ENCODE measurements at places on chromosomes 7 and 10.

- no peak for DNase-seq
Observed at GRCh38 chr7:135189221-135189662, 18.7 kb upstream of the CYREN start.

DNA sequence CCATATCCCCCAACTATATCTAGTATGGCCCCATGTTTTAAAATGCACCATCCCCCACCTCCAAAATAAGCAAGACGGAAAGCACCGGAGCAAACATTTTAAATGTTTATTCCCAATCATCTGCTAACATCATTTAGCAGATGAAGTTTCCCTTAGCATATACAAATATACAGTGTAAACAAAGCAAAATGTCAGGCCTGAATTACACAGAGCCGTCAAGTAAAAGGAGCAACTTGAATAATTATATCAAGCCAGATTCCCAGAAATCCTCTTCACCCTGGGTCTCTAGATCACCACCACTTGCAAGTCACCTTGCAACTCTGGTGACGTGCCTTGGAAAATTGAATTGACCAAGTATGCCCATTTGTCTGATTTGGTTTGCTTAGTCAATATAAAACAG is 91.6 kb upstream of the COL1A2 start:
- DNase-seq = no peak

- DNase-seq = no peak
Observed at GRCh38 chr7:977326-978048, 2.1 kb upstream of the COX19 start.

- no peak for DNase-seq
Observed at GRCh38 chr7:20276705-20277472, 53.8 kb upstream of the ITGB8 start.

- DNase-seq = no peak
Observed at GRCh38 chr10:103750836-103751235, 104.5 kb downstream of the SH3PXD2A start.

DNA sequence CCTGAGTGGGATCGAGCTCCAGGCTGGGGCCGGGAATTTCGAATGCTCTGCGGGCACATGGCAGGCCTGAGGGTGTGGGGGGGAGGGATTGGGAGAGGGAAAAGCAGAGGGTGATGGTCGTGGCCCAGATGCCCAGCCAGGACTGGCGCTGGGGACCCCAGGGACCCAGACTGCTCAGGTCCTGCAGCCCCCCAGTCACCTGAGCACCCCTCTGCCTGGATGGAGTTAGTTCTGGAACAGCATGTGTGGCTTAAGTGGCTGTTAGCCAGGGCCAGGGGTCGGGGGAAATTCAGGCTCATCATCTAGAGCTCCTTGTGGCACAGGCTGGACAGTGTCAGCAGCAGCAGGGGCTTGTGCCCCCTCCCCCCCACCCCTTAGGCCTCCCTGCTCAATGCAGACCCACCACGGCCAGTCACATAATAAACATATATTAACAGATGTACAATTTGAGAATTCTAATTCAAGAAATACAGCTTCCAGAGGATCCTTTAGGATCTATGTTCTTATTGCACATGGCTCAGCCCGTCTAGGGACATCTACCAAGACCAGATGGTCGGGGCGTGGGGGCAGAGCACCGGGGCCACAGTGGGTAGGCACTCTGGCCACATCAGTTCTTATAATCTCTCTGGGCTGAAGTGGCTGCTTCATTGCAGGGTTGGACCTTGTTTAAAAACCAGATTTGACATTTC is 22.2 kb downstream of the DNAJB12 start:
- peak; percentile 83 for DNase-seq

GRCh38 chr10:3887885-3888476 is 103.0 kb upstream of the KLF6 start:
- no peak for DNase-seq

DNA sequence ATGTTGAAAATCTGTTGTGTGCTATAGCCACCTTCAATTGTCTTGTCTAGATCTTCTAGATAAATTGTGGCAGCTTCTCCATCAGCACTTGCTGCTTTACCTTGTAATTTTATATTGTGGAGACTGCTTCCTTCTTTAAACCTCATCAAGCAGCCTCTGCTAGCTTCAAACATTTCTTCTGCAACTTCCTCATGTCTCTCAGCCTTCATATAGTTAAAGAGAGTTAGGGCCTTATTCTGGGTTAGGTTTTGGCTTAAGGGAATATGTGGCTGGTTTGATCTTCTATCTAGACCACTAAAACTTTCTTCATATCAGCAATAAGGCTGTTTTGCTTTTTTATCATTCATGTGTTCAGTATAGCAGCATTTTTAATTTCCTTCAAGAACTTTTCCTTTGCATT is 128.2 kb downstream of the ADAM22 start:
- no peak for DNase-seq

- no peak for DNase-seq
Observed at GRCh38 chr10:89428877-89429276, 14.5 kb downstream of the IFIT5 start.

DNA sequence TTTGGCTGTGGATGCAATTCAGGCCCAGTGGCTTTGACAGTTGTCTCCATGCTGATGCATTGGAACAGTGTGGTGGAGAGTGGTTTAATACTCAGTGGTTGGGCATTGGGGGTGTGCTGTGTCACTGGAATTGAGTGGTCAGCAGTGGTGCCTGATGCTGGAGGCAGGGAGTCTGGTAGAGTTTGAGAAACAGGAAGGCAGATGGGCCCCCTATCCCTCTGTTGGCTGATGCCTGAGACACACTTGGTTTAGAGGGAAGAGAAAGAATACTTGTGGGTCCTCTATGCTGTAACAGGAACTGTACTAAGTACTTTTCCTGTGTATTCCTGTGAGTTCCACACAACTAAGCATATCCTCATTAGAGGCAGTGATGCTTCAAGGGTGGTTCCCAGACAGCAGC is 55.4 kb downstream of the EEPD1 start:
- peak; percentile 9 for DNase-seq

DNA sequence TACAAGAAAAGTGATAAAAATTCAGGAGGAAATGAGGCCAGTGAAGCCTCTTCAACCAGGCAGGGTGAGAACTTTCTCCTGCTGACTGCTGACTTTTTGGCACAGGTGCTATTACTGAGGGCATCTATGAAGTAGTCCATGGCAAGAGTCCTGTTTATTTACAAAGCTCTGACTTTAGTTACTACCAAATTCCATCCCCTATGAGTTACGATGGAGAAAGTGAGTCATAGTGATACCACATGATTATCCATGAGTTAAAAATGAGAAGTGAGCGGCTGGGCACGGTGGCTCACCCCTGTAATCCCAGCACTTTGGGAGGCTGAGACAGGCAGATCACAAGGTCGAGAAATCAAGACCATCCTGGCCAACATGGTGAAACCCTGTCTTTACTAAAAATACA is 19.9 kb downstream of the CCDC3 start:
- DNase-seq = no peak

- DNase-seq = no peak
Observed at GRCh38 chr7:66138994-66139752, 24.5 kb downstream of the CRCP start.

DNA sequence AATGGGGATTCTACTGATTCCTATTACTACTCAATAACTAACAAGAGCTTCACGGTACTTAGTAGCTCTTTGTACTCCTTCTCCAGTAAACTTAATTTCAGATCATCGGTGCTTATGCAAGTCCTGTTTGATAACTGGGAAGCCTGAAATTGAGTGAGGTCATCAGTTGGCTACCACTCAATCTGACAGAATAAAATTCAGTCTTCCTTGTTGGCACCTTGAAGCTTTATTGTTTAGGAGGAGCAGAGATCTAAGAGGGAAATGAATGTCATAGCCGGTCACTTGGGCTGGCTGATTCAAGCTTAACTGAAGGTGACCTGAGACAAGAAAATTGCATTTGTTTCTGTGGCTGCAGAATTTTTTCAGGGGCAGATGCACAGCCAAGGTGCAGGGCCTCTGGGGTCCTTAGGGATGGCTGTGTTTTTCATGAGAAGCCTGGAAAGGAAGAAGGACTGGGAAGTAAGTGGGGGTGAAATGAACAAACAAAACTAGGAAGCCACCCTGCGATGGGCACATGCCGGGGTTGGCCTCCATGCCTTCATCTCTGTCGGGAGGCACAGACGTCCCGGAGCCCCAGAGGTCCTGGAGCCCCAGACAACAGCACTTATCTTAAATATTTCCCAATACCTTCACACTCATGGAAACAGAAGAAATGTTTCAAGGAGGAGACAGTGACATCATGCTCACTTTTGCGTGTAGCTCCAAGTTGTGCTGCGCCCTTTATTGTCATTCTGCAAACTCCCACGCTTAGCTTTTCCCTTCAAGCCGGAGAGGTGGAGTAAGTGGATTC is 85.0 kb upstream of the KIF5B start:
- no peak for DNase-seq

- peak; percentile 57 for DNase-seq
Observed at GRCh38 chr7:100152404-100152803, 3.7 kb downstream of the LAMTOR4 start.

GRCh38 chr7:129739427-129739826 is 127.9 kb downstream of the NRF1 start:
- no peak for DNase-seq

DNA sequence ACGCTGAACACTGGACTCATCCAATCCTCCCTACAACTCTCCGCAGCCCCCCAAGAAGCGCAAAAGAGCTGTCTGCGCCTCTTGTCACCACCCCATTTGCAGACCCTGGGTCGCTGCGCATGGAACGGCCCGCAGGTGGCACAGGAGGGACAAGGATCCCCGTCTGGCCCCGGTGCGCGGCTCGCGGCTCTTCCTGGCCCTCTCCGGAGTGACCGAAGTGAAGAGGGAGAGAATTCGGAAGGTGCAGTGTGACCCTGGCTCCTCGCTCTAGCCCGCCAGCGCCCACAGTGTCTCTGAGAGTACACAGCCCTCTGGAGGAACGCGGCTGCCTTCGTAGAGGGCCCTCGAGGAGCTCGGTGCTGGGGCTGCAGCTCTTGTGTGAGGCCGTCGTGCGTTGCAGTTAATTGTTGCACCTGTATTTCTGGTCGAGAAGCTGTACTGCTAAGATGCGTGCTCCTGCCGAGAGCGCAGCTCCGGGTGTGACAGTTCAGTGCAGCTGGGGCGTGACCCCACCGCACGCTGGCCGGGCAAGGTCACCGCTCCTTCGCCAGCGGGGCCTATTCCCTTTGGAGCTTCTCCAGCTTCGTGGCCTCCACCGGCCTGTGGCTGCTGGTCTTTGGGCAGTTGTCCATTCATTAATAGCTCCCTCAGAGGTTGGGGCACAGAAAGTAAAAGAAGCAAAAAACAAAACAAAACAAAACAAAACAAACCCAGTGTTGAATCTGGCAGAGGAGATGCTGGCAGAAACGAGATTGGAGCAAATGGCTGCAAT is 119.0 kb downstream of the SEC23IP start:
- no peak for DNase-seq

- DNase-seq = no peak
Observed at GRCh38 chr10:50400694-50401093, 149.4 kb upstream of the ASAH2 start.

DNA sequence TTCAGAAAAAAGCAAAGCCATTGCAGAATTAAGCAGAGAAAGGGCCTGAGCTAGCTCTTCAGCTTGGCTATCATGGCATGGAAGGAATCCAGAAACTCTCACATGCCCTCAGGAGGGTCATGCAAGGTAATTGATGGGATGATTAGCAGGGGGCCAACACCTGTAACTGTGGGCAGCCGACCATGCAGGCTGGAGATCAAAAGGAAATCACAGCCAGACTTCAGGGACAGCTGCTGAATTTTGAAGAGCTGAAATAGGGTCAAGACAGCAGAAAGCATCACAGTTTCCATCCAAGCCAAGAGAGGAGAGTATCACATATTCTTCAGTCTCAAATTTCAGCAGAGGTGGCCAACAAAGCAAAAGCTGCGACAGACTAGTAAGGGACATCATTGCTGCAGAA is 239.6 kb upstream of the STEAP1 start:
- no peak for DNase-seq

DNA sequence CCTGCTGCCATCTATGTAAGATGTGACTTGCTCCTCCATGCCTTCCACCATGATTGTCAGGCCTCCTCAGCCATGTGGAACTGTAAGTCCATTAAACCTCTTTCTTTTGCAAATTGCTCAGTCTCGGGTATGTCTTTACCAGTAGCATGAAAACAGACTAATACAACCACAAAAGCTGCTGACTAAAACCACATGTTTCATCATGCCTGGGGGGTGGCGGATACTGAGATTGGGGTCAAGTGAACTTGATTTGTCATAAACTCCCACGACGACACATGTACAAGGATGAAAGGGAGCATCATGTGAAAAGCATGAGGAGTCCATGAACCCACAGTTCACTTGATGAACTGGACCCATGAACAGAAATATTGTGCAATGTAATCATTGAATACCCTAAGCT is 134.9 kb upstream of the ANK3 start:
- no peak for DNase-seq

- DNase-seq = no peak
Observed at GRCh38 chr10:8224591-8224990, 170.1 kb downstream of the GATA3 start.

GRCh38 chr7:149229526-149229925 is 9.9 kb upstream of the ZNF212 start:
- DNase-seq = peak; percentile 5

GRCh38 chr10:36198322-36198721 is 556.2 kb upstream of the FZD8 start:
- DNase-seq = peak; percentile 1

- DNase-seq = no peak
Observed at GRCh38 chr10:85643171-85643844, 723.3 kb downstream of the GRID1 start.

DNA sequence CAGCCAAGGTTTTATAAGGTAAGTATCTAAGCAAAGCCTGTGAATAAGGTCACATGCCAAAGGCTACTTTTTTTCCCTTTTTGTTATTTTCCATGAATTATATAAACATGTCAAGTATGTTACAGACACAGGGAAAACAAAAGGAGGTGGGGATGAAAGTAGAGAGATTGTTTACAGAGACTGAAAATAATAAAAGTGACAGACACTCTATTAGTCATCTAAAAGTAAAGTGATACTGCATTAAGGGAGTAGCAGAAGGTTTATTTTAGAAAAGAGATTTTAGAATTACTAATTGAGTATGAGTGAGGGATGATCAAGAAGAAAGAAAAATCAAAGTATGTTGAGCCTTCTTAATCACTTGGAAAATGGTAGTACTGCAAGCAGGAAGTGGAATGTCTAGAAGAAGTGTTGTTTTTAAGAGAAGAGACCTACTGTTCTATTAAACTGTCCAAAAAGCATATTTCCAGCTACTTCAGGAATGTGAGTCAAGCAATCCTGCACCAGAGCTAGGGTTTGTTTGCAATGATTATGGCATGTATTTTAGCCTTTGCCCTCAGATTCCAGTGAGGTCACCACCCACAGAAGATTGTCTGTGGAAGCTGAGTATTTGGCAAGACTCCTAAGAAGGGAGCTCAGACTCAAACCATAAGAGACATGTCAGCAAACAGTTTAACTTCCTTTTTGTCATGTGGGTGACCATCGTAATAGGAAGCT is 177.9 kb upstream of the PLXDC2 start:
- peak; percentile 66 for DNase-seq

DNA sequence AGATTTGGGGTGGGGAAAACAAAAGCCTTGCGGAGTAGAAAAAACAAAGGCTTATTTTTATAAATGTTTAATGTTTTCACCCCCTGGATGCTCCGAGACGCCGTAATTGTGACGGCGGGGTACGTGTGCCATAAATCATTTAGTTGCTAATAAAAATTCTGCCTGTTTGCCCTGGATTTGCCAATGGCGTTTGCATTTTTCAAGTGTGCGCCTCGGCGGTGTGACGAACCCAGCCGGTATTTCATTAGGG is 2.5 kb upstream of the TNRC18 start:
- no peak for DNase-seq

- DNase-seq = no peak
Observed at GRCh38 chr10:122254831-122255230, 16.3 kb upstream of the BTBD16 start.

Data from hematopoietic multipotent progenitor cell treated with erythropoietin and hydrocortisone succinate and interleukin-3 and kit ligand, for 6 days (in vitro differentiated cells).